ENCODE measurements at places on chromosomes 1 and 21. TPM values are rescaled to one million over a fixed set of nuclear protein-coding genes. Genes with fewer than 3 reads are reported as not detected.

The LMOD1 gene
- not detected for polyA plus RNA-seq

The AADACL3 gene
- not detected for polyA plus RNA-seq

DNA sequence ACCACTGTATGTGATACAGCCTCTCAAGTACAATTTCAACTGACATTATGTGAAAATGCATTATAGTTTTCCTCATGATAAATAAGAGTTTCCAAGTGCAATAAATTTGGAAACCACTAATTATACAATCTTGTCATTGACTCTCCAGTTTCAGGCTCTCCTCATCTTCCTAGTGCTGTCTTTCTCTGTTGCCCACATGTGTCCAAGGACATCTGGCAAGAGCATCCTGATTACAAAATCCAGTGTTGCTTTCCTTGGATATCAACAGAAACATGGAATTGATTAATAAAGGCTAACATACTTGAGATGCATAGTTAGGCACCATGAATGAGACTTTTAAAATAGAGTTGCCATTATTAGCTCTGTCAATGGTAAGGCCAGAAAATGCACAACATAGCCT, 15.6 kb upstream of the MAP10 start:
- DNase-seq: no peak

DNA sequence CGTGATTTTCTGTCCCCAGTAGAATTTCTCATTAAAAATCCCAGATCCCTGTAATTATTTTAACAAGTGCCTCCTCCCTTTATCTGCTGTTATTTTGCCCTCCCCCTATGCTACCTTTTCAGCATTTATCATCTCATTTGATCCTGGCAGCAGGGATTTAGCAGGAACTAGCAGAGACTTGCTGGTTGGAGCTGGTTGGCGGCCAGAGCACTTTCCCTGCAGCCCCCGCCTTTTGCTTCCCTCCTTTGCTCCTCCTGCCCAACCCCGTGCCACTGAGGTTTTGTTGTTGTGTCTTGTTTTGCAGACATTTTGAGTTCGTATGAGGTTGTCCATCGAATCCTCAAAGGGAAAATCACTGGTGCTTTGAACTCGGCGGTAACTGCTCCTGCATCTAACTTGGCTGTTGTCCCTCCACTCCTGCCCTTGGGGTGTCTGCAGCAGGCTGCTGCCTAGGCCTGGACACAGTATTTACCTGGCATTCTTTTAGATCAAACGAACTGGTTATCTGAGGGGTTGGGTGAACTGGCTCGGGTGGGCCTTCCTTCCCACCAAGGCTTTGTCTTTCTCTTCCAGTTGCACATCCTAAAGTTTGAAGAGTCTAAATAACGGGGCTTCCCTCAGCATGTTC, 11.2 kb downstream of the UBE2Q1 start:
- DNase-seq: no peak

- no peak for DNase-seq
These were observed 218.7 kb downstream of the PATJ start for GRCh38 chr1:61961009-61961408.

Data from naive B cell (primary cell).